Stimulated activated CD4-positive, alpha-beta T cell treated with anti-CD3 and anti-CD28 coated beads, Interleukin-4, amount 100 ng/mL, for 24 hours (primary cell): ENCODE measurements at places on chromosomes 4 and X.

- peak; percentile 53 for DNase-seq
These were observed 14.8 kb upstream of the SPON2 start for GRCh38 chr4:1187182-1187581.

DNA sequence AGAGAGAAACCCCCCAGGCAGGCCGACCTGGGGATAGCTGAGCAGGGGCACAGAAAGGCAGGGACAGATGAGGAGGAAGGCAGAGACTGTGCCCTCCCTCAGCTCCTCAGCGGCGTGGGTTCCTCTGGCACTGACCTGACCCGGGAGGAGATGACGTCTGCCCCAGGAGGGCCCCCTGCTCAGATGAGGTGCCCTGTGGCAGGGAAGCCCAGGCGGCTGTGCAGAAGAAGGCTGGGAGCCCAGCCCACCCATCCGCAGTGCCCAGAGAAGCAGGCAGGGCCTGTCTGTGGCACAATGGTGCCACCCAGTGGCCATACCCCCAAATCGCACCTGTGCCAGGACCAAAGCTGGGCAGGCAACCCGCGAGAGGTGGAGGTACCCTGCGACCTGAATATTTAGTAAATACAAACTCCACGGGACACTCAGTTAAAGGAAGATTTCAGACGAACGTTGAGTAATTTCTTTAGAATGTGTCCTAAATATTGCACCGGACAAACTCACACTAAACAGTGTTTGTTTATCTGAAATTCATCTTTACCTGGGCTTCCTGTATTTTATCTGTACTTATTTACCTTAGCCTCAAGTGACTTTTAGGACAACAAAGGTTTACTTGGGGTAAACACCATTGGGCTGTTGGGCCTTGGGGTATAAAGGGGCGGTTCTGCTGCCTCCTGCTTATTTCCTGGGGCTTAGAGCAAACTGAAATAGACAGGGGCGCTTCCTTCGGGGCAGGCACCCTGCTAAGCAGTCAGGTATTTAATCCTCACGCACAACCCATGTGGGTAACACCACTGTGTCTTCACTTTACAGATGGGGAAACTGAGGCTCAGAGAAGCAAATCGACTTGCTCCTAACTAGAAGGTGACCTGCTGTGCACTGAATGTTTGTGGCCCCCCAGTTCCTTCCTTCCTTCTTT, 46.5 kb upstream of the HMX1 start:
- DNase-seq, result peak; percentile 72

DNA sequence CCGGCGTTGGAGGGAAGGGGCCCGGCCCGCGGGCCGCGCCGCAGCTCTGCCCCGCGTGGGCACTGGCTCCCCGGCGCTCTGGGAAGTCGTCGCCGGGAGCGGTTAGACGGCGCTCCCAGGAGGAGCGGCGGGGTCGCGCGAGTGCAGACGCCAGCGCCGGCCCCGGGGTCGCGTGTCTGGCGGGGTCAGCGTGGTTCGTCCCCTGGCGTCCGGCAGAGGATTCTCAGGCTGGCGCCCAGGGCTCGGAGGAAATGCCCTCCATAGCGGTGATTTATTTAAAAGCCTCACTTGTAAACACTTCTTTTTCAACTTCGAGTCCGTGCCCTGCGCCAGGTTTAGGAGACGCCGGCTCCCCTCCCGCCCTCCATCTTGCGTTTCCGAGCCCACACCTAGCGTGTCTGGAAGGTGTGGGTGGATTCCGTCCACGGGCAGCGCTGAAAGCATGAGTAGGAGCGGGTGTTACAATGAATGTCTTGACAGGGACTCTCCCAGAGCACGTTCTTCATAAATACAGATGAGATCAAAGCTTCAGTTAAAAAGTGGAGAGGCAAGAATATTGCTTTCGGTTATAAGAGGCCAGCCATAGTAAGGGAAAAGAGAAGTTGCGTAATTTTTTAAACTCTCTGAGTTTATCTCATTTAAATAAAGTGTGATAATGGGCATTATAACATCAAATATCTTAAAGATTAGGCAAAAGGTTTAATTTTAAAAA, 692 bp downstream of the FAM241A start:
- peak; percentile 82 for DNase-seq

DNA sequence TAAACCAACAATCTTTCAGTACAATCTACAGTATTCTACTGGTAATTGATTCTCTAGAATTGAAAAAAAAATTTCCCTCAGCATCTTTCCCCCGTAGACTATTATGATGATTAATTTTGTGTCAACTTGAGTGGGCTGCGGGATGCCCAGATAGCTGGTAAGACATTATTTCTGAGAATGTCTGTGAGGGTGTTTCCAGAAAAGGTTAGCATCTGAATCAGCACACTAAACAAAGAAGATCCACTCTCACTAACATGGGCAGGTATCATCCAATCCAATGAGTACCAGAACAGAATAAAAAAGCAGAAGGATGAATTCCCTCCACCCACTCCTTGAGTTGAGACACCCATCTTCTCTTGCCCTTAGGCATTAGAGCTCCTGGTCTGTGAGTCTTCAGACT, 186.1 kb upstream of the MAB21L2 start:
- peak; percentile 12 for DNase-seq

GRCh38 chr4:112677519-112678091, 40.7 kb downstream of the LARP7 start:
- no peak for DNase-seq

- DNase-seq, result no peak
These were observed 92.5 kb downstream of the TLL1 start for GRCh38 chr4:165965503-165965902.

- no peak for DNase-seq
These were observed 303.0 kb upstream of the TACR3 start for GRCh38 chr4:104022831-104023230.

DNA sequence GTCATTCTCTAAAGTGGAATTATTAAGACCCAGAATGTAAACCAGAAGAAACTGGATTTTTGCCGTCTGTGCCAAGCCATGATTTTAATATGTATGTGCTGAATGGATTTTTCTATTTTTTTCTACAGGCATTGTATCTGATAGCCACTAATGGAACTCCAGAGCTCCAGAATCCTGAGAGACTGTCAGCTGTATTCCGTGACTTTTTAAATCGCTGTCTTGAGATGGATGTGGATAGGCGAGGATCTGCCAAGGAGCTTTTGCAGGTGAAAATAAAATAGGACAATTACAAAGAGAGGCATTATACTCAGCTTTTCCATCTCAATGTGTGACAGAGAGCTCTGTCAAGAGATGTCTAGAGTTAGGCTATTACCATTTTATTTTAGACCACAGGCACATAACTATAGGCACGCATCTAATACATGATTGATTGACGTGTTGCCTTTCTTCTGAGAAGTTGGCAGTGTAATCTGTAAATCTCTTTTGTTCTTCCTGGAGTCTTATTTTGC, 53.9 kb downstream of the CAPN6 start:
- no peak for DNase-seq

GRCh38 chr4:18439311-18439710, 417.8 kb upstream of the LCORL start:
- no peak for DNase-seq

GRCh38 chr4:51880016-51880915, 37.3 kb downstream of the DCUN1D4 start:
- DNase-seq, result no peak

DNA sequence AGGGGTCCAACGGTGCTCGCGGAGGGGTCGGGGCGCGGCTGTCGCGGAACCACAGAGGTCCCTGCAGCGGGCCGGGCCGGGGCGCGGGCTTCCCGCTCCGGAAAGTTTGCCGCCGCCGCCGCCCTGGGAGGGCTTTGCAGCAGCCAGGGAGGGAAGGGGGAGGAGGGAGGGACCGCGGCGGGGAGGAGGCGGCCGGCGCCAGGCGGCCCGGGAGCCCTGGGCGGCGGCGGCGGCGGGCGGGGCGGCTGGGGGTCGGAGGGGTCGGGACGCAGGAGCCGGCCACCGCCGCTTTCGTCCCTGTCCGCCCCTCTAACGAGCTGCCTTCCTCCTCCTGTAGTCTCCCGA, 375 bp downstream of the FGFR3 start:
- peak; percentile 29 for DNase-seq

GRCh38 chr4:185256446-185256845, 47.0 kb downstream of the SNX25 start:
- DNase-seq, result no peak

- DNase-seq, result no peak
These were observed 119.5 kb upstream of the MAP9 start for GRCh38 chr4:155496294-155496626.

- DNase-seq, result no peak
These were observed 15.3 kb upstream of the TMPRSS11D start for GRCh38 chr4:67899096-67899495.

- DNase-seq, result no peak
These were observed 26.1 kb upstream of the CFAP299 start for GRCh38 chr4:80309294-80310004.

DNA sequence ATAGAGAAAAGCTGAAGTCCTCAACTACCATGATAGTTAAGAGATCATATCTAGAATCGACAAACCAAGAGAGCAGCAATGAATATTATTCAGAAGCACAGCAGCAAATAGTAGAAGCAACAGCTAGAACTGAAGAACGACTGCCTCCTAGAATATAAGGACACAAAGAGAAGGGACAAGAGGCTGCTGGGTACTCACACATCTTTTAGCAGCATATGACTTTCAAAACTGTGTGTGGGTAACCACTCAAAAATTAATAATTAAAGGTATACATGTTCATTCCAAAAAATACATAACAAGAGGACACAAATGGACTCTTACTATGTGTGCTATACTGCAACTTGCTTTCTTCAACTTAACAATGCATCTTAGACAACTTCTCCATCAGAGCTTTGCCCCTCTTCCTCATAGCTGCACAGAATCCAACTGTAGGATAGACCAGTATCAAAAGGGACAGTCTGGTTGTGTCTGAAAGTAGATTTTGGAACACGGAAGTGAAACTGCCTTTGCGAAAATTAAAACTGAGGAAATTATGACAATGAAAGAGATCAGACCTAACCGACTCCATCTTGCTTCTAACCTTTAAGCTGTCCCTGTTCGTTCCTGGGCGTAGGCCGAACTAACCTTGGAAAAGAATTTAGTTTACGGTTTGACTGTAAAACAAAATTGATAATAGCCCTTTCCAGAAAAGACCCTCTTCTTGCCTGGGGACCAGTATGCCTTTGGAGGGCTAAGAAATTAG, 125.7 kb downstream of the SH3KBP1 start:
- DNase-seq, result no peak

DNA sequence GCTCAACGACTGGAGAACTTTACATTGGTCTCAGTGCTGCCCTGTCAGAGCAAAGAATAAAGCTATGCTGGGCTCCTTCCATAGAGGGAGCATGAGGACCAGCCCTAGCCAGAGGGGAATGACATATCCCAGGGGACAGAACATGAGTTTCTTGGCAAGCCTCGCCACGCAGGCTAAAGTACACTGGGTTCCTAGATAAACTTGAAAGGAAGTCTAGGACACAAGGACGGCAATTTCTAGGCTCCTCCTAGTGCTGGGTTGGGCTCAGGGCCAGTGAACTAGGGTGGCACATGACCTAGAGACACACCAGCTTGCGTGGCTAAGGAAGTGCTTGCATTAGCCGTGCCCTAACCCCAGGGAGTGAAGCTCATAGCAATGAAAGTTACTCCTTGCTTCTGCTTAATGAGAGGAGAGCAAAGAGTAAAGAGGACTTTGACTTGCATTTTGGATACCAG, 141.0 kb downstream of the MAB21L2 start:
- DNase-seq, result no peak

GRCh38 chr4:187478292-187479140, 517.1 kb upstream of the ZFP42 start:
- no peak for DNase-seq

DNA sequence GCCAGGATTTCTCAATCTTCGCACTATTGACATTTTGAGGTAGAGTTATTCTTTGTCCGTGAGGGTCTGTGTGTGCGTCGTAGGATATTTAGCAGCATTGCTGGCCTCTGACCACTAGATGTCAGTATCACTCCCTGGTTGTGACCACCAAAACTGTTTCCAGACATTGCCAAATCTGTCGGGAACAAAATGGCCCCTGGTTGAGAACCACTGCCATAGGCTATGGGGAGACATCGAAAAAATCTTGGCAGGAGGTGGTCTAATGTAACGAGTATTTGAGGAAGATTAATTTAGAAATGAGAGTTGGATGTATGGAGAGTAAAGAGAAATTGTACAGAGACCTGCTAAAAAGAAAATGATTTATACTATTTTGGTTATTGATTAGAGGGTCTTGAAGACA, 108.4 kb downstream of the DOCK11 start:
- DNase-seq, result peak; percentile 36

DNA sequence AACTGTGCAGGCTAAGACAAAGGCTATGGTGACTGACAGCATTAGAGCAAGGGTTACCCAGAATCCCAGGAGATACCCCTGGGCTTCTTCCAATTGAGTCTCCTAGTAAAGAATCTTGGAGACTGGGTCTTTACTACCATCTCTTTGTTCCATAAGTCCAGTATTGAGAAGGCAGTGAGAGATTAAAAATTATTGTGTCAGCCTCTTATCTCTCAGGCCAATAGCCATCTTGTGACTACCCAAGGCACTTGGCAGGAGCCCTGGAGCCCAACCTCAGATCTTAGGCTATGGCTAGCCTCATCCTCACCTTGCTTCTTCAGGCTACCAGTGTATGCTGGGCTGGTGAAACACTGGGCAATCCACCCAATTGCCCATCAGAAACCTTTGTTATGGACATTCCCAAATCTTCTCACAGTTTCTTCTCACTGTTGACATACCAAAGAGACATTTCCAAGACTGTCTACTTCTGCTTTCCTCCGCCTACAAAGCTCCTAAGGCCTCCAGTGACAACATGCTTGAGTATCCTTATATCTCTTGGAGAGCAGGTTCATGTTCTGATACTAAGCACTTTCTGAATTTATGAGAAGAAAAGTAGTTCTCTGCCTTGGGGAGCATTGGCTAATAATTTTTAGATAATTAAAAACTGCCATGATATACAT, 76.3 kb upstream of the STIM2 start:
- no peak for DNase-seq

DNA sequence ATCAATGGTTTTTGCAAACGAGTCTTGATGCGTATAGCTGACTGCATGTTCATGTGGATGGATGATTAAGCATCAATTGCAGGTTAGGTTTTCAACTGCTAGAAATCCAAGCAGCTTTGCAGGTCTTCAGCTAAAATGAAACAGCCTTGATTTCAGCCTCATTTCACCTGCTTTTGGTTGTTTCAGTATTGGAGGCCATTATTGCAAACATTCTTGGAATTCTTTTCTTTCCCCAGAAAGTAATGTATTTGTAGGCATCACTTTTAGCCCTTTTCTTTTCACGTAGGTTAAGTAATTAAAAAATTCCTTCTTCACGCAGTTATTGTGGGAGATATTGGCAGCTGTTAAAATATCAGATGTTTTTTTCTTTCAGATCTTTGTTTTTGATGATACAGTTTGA, 8.8 kb downstream of the ZAR1 start:
- DNase-seq, result no peak

DNA sequence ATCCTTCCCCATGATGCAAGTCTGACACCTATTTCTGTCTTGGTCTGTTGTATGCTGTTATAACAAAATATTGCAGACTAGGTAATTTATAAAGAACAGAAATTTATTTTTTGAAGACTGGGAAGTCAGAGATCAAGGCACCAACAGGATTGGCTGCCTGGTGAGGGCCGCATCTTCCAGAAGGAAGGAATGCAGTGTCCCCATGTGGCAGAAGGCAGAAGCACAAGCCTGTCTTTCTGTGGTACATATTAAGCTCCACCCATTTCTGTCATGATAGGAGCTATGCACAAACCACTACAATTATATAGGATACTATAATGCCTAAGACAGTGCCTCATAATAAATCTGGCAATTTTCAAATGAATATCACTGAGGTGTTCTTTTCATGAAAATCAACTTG, 502.3 kb upstream of the DIAPH2 start:
- no peak for DNase-seq

GRCh38 chrX:9227276-9227675, 193.3 kb upstream of the FAM9B start:
- no peak for DNase-seq

- DNase-seq, result no peak
These were observed 397.6 kb upstream of the BOD1L1 start for GRCh38 chr4:14025111-14025510.
